ENCODE measurements at places on chromosomes 2 and 18.
A peak's percentile ranks its signal among the peaks of the same experiment; 100 is the strongest.

DNA sequence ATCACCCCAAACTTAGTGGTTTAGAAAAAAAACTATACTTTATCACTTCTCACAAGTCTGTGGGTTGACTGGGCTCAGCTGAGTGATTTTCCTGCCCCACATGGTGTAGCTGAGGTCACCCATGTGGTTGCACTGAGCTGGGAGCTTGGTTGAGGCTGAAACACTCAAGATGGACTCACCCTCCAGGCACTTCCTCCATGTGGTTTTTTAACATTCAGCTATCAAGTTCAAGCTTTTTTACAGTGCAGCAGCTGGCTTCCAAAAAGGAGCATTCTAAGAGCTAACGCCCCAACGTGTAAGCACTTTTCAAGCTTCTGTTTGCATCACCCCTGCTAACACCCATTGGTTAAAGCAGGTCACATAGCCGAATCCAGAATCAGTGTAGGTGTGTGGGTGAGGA, 105.9 kb upstream of the CREB1 start:
- DNase-seq, result peak; percentile 14

DNA sequence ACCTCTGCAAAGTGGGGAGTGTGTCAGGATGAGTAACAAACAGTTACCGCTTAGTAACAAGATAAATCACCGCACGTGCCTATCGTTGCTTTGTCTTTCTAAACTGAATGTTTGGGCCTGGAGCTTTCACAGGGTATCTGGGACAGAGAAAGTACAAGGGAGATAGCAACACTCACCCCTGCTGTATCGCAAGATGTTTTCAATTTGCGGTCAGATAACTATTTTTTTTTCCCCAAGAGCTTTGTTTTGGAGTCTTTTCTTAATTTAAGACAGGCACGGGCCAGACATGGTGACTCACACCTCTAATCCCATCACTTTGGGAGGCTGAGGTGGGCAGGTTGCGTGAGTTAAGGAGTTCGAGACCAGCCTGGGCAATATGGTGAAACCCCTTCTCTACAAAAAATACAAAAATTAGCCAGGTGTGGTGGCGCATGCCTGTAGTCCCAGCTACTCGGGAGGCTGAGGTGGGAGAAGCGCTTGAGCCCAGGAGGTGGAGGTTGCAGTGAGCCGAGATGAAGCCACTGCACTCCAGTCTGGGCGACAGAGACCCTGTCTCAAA, 146.6 kb downstream of the GBX2 start:
- DNase-seq, result no peak

- DNase-seq, result no peak
These were observed 176.1 kb upstream of the HS6ST1 start for GRCh38 chr2:128494640-128495321.

- DNase-seq, result no peak
These were observed 204.1 kb downstream of the CELF4 start for GRCh38 chr18:37361335-37362157.

GRCh38 chr2:147214914-147215313, 629.9 kb upstream of the ACVR2A start:
- no peak for DNase-seq

GRCh38 chr2:240245706-240246105, 105.2 kb upstream of the OTOS start:
- no peak for DNase-seq

DNA sequence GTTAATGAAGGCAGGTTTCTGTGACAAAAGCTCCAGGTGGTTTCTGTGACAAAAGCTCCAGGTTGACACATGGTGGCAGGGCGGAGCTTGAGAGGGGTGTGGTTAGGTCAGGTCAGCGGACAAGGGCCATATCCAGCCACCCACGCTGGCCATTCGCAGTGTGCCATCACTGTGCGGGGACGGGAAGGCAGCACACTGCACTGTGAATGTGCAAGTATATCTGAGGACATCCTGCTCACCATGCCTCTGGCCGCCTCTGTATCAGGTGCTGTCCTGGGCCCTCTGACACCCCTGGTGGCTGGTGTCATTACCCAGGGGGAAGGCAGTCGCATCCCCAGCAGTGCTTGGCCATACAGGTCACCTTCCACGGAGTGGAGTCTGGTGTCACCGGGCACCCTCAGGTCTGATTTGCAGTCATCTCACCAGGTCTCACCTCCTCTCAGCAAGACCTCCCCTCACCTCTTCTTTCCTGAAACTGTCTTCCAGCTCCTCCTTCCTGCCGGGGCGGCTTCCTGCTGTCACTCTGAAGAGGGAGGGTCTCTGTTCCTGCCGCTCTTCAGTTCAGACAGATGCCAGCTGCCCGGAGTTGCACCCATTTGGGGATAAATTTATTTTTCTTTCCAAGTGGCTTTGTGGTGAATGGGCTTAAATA, 34.9 kb downstream of the CTIF start:
- no peak for DNase-seq

DNA sequence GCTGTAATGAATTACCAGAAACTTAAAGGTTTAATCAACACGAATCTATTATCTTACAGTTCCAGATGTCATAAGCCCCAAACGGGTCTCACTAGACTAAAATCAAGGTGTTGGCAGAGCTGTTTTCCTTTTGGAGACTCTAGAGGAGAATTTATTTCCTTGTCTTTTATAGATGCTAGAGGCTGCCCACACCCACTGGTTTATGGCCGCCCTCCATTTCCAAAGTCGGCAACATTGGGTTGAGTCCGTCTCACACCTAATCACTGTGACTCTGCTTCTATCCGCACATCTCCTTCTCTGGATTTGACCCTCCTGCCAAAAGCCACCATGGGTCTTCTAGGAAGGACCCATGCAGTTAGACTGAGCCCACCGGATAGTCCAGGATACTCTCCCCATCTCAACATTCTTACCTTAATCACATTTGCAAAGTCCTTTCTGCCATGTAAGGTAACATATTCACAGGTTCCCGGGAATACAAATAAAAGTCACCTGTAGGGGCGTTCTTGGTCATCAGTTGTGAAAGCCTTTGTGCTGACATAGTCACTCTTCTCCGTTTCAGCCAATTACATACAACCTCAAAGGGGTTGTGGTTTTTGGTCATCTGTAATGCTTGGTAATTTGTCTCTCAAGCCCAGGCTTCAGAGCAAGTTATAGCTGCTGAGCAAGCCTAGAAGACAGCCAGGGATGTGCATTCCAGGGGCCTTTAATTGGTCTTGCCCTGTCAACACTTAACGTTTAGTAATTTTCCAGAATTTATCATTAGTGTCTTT, 179.4 kb downstream of the ANTXR1 start:
- DNase-seq, result no peak

Measured in stimulated activated CD4-positive, alpha-beta T cell treated with anti-CD3 and anti-CD28 coated beads, Interleukin-2, amount 100 ng/mL, for 48 hours (primary cell).